Stimulated activated CD8-positive, alpha-beta memory T cell treated with anti-CD3 and anti-CD28 coated beads, Interleukin-2, amount 100 ng/mL, for 48 hours (primary cell): ENCODE measurements at places on chromosomes 2 and 18.

- DNase-seq, result no peak
Measured at GRCh38 chr18:78912844-78913243, 66.8 kb upstream of the SALL3 start.

DNA sequence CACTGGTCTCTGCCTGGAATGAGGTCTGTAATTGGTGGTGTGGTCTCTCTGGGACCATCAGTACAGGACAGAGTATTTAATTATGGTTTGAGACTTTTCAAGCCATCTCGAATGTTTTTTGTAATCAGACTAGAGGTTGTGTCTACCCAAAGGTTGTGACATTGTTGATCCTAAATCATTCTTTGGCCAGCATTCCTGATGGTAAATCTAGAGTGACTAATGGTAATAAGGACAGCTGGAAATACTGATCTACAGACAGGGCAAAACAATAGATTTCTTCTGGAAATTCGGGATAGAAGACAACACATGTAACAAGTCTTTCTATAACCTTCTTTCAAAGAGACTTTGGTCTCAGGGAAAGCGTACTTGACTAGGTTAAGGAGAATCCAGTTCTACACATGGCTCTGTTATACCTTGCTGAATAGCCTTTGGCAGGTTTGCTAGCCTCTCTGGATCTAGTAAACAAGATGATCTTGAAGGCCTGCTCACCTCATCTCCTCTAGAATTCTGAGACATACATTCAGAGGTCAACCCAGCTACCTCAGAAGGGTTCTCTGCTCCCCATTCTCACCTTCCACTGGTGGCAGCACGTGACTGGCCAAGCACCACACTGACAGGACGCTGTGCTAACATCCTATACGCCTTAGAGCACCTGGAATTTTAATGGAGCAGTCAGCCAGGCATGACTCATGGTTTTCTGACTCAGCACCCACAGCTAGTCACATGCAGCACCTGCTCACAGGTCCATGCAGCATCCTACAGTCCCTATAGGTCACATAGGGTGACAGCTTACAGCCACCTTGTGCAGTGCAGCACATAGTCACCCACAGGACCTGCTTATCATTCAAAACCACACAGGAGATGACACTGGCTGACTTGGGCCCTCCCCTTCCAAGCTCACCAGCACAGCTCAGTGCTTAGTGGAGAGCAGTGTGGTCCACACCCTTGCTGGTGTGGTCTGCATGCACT lies 12.2 kb downstream of the PLB1 start:
- peak; percentile 20 for DNase-seq

GRCh38 chr18:11689669-11690565 lies 853 bp downstream of the GNAL start:
- DNase-seq, result no peak

DNA sequence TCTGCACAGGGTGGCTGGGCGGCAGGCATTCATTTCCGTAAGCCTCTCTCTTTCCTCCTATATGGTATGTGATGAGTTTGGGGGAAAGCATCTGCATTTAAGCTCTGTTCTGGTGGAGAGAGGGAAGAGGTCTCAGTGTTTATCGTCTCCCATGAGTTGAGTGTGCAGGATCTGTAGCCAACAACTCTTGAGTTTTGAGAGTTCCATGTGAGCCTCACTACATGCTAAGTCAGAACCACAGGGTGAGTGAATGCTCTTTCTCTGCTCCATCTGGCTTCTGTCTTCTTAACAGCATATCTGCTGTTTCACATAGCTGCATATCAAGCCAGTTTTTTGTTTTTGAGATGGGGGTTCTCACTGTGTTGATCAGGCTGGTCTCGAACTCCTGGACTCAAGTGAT lies 22.7 kb downstream of the RAB31 start:
- no peak for DNase-seq

- no peak for DNase-seq
Measured at GRCh38 chr18:74396171-74397169, 60.6 kb downstream of the DIPK1C start.

DNA sequence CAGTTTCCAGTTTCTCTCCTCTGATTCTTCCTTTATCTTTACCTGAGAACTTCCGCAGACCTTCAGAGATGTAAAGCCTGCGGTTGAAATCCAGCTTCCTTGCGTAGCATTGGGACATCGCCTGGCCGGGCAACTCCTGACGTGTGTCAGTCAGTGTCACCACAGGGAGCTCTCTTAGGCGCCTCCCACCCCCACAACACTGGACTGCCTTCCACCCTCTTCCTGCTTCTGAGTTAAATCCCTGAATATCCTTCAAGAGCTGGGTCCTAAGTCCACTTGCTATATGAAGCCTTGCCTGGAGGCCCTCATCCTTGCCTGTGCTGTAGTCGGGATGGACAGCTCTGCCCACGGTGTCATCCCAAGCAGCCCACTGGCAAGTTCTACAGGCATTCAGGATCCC lies 179.4 kb downstream of the SEPTIN10 start:
- no peak for DNase-seq

DNA sequence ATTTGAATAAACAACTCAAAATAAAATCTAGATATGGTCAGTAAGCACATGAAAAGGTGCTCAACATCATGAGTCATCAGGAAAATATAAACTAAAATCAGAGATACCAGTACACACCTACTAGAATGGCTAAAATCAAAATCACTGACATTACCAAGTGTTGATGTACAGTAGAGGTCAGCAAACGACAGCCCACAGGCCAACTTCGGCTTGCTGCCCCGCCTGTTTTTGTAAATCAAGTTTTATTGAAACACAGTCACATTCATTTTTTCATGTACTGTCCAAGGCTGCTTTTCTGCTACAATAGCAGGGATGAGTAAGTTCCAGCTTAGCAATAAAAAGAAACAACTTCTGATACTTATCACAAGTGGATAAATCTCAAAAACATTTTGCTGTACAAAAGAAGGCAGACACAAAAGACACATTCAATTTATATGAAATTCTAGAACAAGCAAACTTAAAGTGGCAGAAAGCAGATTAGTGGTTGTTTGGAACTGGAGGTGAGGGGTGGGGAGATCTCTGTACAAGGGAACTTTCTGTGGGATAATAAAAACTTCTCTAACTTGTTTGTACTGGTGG lies 32.1 kb downstream of the TRAK2 start:
- no peak for DNase-seq
